ENCODE measurements at places on chromosomes 4 and X. TPM values are rescaled to one million over a fixed set of nuclear protein-coding genes. Genes with fewer than 3 reads are reported as not detected.

CT47B1 gene
- not detected for total RNA-seq

USP51 gene
- total RNA-seq, result 7.5 TPM

GRCh38 chr4:113582737-113583136, 178.8 kb downstream of the CAMK2D start:
- DNase-seq, result no peak

NPFFR2 gene
- total RNA-seq, result 0.73 TPM

IL13RA2 gene
- total RNA-seq, result 1.5 TPM

DNA sequence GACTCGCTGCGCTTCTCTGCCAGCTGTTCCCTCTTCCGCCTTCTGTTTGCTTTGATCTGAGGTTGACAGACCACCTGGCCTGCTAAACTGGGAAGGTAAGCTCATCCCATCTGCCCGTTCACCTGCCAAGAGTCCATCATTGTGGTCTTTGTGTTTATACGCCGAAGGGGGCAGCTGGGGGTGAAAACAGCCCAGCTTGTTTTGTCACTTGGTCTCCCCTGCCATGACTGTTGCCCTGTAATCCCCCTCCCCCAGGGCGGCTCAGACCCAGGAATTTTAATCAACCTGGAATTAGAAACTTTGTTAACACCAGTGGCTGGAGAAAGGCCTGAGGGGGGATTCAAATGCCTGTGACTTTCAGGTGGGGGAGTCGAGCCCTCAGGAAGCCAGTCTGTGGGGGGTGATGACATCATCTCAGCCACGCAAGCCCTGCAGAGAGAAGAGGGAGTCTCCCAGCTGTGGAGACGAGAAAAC, 333.3 kb downstream of the BCOR start:
- no peak for DNase-seq

CT45A1 gene
- total RNA-seq, result not detected

DNA sequence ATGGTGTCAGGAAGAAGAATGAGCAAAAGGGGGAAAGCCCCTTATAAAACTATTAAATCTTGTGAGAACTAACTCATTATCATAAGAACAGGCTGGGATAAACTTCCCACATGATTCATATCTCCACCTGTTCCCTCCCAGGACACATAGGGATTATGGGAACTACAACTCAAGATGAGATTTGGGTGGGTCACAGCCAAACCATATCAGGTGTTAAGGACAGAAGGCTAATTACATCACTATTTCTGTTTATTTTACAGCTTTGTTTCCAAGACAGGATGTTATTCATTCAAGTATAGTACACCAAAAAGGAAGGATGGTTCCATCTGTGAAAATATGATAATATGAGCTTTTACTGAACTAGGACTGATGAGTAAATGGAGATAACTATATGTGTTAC, 63.7 kb upstream of the ARSJ start:
- DNase-seq, result no peak

GRCh38 chr4:106312377-106312776, 3.6 kb downstream of the TBCK start:
- no peak for DNase-seq

GRCh38 chr4:145260091-145260490, 79.7 kb upstream of the OTUD4 start:
- DNase-seq, result no peak

- no peak for DNase-seq
Measured at GRCh38 chr4:17646693-17647092, 32.3 kb downstream of the MED28 start.

DNA sequence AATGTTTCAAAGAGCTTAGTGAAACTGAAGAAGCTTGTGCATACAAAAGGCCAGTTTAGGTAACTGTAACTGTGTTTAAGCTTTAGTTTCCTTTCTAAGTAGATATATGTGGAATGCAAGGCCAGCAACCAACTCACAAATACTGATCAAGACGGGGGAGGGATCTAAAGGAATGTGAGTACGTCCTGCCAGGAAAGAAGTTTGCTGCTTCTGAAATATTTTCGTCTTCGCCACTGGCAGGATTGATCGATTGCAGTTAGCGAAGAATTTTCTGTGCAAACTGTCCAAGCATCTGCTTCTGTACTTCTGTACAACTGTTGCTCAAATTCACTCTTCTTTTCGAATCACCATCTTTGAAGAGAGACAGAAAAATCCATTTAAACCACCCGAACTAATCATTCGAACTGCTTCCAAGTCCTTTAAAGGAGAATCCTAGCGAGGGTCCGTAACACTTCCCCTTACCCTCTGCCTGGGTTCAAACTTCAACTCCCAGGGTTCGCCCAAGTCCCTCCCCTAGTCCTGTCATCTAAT, 373 bp upstream of the INTS6L start:
- no peak for DNase-seq

DNA sequence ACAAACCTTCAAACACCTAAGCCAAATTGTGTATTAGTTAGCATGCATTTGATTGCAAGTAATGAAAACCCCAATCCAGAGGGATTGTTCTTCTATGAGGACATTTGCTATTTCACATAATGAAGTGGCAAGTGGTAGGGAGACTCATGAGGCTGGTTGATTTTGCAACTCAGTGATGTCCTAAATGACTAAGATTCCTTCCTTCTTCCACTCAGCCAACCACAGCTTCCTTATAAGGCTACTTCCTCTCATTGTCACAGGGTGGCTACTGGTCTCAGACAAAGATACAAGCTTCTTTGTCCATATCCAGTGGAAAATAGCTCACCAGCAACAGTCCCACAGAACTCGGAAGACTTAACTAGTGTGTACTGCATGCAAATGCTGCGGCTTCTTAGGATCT, 5.3 kb upstream of the OTC start:
- no peak for DNase-seq

DNA sequence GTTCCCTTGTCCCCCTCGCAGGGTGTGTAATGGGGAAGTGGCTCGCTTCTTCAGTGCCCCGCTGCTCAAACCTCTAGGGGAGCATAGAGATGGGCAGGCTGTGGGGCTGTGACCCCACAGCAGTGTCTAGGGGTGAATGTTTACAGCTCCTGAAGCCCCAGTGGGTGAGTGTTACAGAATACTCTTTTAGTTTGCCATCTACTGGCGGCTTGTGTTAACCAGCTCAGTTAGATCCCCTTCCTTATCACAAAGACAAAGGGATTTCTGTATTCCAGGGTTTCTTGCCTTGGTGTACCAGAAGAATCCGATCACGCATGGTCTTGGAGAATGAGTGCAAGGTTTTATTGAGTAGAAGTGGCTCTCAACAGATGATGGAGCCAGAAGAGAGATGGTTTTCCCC, 108.1 kb upstream of the IQCM start:
- DNase-seq, result no peak

TCEAL4 gene
- 30.8 TPM for total RNA-seq

- no peak for DNase-seq
Measured at GRCh38 chr4:67680581-67681222, 20.3 kb downstream of the UBA6 start.

GRCh38 chr4:76272582-76272981, 21.1 kb downstream of the FAM47E start:
- no peak for DNase-seq

CORIN gene
- 12.9 TPM for total RNA-seq

- DNase-seq, result no peak
Measured at GRCh38 chrX:12767856-12768255, 23.4 kb upstream of the PRPS2 start.

GRCh38 chr4:181971411-181971810, 271.8 kb upstream of the TENM3 start:
- DNase-seq, result no peak

- DNase-seq, result peak; percentile 7
Measured at GRCh38 chr4:147617841-147618691, 869 bp downstream of the TMEM184C start.

UBE2D3 gene
- 238 TPM for total RNA-seq

DEFB131A gene
- not detected for total RNA-seq

GRCh38 chr4:139756391-139757180, 91.0 kb downstream of the MGST2 start:
- no peak for DNase-seq

DNA sequence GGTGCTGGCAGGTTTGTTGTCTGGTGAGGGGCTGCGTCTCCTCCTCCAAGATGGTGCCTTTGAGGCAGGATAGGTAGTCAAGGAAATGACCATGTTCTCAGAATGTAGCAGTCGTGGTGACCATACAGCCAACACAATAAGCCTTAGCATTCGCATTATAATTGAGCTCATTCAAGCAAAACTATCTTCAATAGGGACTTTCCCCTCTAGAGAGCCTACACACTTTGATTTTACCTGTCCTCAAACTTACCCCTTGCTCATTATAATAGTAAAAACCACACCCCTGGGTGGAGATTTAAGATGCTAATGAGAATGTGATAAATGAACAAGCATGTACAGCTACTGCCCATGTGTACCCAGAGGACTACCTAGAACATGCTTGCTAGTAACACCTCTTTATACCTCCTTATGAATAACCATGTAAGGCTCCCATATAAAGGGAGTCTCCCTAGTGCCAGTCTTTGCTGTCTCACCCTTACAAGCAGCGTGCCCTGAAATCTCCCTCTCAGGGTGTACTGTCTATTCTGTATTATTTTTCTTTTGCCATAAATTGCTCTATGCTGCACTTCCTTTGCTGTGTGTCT, 48.2 kb downstream of the FGFBP1 start:
- no peak for DNase-seq

SSX2 gene
- not detected for total RNA-seq

DNA sequence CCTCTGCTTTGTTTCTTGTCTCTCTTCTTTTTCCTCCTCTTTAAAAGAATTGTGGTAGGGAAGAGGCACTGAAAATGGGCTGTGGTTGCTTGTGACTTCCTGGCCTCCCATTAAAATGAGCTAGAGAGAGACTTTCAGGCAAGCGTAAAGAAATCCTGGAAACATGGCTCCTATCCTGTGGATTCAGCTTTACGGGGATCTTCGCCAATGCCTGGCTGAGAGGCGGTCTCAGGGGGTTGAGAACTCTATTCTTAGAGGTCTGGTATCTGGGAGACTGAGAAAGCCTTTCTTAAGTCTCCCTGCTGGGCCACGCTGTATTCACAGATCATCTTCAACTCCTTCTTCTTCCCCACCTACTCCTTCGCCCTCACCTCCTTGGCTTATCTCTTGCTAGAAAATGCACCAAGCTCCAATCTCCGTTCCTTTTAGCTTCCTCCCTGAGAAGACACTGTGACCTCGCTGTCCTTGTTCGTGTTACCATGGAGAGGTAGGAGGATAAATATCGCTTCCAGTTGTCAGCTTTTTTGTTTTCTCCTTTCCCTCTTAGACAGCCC, 542 bp upstream of the KLF8 start:
- DNase-seq, result peak; percentile 9

NWD2 gene
- 11.1 TPM for total RNA-seq

GJB1 gene
- total RNA-seq, result not detected

ADRA2C gene
- total RNA-seq, result 5.3 TPM

DGAT2L6 gene
- not detected for total RNA-seq

- no peak for DNase-seq
Measured at GRCh38 chr4:22719218-22719617, 26.5 kb downstream of the GBA3 start.

DNA sequence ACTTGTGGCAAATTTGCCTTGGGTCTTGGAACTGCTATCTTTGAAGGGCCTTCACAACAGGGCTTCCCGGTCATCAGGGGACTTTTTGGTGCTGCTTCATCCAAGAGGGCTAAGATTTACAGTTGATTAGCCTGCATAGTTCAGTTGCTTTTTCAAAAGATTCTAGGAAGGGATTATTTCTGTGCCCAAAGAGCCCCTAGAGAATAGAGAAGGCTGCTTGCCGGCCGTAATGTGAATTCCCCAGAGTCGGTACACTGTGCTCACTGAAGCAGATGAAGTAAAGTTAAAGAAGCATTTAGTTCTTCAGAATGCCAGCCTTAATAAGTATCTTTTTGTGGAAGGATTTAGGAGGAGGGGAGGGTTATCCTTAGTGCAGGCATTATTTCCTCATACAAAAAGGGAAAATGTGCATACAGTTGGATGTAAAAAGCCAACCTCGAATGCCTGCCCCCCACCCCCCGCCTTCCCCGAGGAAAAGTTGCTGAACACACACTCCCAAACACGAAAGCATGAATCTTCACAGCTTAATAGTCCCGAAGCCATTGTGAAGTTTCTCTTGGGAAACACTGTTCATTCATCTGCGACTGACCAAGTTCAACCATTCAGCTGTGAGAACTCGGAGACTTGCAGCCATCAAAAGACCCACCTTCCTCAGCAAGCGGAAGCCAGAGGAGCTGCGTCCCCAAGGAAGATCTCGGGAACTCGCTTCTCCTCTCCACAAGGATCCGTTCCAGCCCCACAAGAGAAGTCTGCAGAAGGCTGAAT, 47.6 kb downstream of the ANOS1 start:
- DNase-seq, result no peak

DNA sequence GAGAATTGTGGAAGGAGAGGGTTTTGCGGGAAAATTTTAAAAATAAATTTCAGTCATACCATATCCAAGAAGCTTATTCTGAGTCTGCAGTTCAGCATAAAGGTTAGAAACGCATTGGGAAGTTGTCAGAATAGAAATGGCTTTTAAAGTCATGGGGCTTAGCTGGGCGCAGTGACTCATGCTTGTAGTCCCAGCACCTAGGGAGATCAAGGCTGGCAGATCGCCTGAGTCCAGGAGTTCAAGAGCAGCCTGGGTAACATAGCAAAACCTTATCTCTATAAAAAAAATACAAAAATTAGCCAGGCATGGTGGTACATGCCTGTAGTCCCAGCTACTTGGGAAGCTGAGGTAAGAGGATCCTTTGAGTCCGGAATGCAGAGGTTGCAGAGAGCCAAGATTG, 3.9 kb upstream of the PLA2G12A start:
- no peak for DNase-seq

AMBN gene
- not detected for total RNA-seq

PNMA6F gene
- total RNA-seq, result 0.36 TPM

- no peak for DNase-seq
Measured at GRCh38 chr4:86974551-86974994, 39.8 kb downstream of the AFF1 start.

CSN1S1 gene
- not detected for total RNA-seq

- DNase-seq, result no peak
Measured at GRCh38 chr4:4507923-4508322, 33.9 kb downstream of the STX18 start.

- DNase-seq, result no peak
Measured at GRCh38 chrX:117645639-117646038, 471.0 kb downstream of the KLHL13 start.

DNA sequence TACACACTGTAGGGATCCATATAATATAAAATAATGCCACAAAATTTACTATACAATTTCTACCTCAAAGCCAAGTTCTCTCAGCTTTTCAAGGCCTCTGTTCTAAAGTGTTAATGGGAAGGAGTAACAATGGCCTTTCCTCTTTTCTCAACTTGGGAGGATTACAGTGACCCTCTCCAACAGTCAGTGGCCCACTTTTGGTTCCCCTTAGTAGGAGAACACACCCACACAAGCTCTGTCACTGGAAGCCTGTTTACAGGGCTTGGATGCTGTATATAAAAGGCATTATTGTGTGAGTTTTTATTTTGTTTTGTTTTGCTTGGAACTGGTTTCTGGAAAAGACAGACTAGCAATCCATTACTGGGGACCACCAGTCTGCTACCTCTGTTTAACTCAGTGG, 1.8 kb downstream of the ARHGEF6 start:
- no peak for DNase-seq

All from cerebellum (tissue), 4 donors.